ENCODE measurements at places on chromosomes 11 and 22.

DNA sequence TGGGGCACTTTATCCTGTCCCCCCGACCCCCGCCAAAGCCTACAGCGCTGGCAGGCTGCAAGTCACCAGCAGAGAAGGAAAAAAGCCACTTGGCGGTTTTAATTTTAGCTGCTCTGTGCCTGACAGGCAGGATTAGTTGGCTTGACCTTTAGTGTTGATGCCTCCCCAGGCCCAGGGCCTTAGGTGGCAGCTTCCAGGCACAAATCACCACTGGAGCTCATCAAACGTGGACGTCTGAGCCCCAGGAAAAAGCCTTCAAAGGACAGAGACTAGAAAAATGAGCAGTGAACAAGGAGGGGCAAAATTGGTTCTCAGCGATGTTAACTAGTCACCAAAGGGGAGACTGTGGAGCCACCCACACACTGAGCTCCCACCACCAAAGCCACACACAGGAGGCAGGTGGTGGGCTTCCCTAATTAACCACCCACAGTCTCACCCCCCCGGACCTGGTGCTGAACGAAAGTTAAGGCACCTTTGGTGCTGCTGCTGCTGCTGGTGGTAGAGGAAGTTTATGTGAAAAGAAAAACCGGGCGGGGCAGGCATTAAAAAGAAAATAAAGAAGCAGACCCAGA is 4.4 kb upstream of the PYGM start:
- peak; percentile 40 for DNase-seq

DNA sequence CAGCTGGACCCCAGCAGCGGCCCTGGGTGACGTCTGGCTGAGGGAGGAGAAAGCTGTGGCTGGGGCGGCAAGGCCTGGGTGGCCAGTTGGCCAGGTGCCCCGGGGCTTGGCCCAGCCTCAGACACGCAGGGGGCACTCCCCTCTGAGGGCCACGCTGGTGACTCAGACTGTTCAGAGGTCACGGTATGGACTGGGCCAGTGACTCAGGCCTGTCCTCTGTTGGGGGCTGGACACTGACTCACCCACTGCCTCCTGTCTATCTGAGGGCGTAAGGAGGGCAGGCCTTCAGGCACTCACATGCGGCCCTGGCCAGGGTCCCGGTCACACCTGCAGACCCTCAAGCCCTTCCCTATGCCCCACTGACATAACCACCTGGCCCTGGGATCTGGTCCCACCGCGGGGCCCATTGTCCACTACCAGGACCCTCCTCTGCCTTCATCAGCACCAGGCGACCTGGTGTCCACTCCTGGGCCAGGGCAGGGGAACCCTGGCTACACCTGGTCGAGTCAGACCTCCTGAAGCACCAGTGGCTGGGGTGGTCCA is 3.7 kb upstream of the MUC5AC start:
- DNase-seq: no peak

GRCh38 chr11:68093565-68093964 is 27.6 kb downstream of the CHKA start:
- no peak for DNase-seq

GRCh38 chr22:22702237-22703202 is 58.1 kb downstream of the GGTLC2 start:
- no peak for DNase-seq

DNA sequence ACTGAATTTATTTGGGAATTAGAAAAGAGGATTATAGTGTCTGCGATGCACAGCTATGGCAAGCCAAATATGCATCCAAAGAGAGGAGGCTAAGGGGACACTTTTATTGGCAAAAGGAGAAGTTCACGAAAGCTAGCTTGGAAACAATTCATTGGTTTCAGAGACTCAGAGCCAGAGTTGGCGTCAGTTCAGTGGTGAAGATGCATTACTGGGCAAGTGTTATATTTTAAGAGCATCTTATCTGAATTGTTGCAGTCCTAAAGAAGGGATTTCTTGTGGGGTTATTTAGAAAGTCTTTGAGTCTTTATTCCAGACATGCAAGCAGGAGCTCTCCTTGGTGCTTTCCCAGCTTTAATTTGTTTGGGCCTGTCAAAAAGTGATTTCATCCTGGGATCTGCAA is 15.0 kb downstream of the CLDN5 start:
- DNase-seq: no peak

DNA sequence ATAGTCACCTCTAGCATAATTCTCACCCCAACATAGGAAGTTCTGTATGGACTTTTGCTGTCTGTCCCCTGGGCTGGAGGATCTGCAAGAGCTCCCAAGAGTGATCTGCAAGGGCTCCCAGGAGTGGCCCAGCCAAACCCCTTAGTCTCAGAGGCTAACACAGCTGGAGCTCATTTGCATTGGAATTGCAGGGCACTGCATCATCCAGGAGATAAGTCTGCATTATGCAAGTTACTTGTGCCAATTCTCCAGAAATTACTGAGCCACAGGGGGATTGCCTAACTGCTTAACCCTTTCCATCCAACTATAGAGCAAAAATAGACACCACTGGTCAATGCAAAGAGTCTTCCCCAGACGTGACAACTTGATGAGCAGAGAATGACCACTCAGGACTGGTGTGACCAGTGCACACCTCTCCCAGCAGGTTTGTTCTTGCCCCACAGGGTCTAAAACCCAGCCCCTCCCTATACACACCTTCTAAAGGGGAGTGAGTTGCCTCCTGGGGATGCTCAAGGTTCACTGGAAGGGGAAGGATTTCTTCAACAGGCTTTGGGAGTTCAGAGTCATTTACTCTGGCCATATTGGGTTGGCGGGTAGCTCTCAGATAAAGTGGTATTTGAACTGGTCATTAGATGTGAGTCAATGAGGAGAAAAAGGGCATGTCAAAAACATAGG is 38.4 kb downstream of the POU2AF3 start:
- no peak for DNase-seq

- no peak for DNase-seq
Observed at GRCh38 chr11:113332023-113332422, 17.6 kb downstream of the TTC12 start.

DNA sequence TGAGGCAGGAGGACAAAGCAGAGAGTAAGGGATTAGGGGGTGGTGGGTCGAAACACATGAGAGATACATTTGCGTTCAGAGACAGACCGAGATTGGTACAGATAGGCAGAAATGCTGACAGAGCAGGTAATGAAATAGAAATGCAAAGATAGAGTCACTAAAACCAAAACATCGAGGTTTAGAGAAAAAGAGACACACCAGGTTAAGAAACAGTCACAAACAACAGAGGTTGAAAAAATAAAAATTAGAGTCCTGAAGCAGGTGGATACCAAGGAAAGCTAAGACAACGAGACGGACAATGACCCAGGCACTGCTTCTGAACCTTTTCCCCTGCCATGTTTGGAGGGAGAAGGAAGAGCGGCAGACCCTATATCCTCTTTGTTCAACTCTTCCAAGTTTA is 1.2 kb upstream of the MAPK1 start:
- no peak for DNase-seq

- DNase-seq: peak; percentile 76
Observed at GRCh38 chr22:37267135-37267587, 15.1 kb upstream of the CYTH4 start.

- DNase-seq: no peak
Observed at GRCh38 chr11:2721210-2721916, 21.6 kb upstream of the KCNQ1OT1 start.

DNA sequence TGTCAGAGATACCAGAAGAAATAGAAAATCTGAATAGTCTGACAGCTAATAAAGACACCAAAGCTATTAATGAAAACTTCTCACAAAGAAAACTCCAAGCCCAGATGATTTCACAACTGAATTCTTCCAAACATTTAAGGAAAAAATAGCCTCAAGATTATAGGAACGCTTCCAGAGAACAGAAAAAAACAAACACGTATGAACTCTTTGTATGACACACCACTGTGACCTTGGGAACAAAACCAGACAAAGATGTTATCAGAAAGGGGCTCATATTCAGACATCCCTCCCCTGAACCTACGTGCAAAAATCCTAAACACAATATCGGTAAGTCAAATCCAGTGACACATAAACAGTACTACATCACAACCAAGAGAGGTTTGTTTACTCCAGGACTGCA is 23.5 kb downstream of the CERK start:
- no peak for DNase-seq

DNA sequence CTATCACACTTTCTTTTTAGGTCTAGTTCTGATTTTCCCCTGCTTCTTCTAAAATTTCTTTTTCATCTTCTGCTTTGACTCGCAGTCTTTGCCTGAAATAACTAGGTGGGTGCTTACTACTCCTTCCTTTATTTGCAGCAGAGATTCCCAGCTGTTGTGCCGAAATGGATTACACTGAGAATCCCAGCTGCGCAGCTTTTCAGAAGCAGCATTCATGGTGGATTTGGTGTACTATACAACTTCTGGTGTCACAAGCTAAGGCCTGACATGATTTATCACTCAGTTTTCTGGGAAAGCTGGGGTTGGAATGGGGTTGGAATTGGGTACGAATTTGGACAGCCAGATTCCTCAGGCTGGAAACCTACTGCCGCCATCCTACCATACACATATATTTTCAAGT is 6.0 kb upstream of the XKR3 start:
- DNase-seq: no peak

- DNase-seq: no peak
Observed at GRCh38 chr11:1762537-1763302, 1.0 kb downstream of the CTSD start.

GRCh38 chr22:46576556-46577367 is 39.3 kb upstream of the CELSR1 start:
- peak; percentile 61 for DNase-seq

DNA sequence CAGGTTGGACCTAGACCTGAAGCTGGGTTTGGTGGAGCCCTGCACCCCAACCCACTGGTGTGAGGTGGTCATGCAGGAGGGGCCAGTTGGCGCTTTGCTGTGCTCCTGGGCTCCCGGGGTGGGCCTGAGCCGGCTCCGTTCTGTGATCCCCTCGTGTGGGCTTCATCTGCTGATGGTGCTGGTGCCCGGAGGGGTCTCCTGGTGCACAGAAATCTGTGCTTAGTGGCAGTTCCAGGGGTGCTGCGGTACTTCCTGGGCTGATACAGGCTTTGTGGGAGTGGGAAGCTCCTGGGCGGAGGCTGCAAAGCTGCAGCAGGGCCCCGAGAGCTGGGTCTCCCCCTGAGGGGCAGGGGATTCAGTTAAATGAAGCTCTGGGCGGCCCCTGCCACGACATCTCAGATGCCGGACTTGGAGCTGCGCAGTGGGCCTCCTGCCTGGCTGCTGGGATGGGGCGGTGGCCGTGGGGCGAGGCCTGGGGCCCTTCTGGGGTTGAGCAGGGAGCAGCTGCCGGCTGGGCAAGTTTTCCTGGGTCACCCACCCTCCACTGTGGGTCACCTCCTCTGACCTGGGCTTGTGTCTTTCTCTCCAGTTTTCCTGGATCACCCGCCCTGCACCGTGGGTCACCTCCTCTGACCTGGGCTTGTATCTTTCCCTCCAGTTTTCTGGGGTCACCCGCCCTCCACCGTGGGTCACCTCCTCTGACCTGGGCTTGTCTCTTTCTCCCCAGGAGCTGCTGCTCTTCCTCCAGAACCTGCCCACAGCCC is 410.5 kb downstream of the TBC1D22A start:
- DNase-seq: no peak

DNA sequence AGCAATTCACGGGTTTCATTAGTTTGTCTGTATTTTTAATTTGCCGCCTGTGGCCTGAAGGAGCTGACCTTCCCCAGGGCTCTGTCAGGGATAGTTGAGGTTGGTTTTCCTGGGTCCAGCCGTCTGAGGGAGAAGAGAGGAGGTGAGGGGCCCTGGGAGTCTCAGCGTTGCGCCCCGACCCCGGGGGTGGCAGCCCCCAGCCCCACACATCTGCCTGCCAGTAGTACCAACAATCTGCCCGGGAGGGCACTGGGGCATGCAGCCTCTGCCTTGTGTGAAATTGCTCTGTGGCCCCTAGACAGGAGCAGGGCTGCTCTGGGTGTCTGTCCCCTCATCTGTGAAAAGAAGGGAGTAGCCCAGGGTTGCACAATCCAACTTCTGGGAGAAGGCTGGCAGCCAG is 6.6 kb downstream of the B3GAT1 start:
- DNase-seq: no peak

DNA sequence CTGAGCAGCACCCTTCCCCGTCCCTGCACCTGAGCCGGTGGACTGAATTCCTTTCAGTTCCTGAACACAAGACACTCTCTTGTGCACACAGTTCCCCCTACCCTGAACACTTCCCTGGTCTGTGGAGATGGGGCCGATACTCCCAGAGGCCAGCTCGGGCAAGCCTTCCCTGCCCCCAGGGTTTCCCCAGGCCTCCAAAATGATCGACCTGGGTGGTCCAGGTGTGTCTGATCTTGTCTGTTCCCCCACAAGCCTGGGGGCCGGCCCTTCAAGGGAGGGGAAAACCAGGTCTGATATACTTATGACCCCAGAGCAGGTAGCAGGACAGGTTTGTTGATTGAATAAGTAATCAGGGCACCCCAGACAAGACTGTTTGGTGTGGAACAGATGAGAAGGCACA is 40.7 kb upstream of the KLHL35 start:
- no peak for DNase-seq

DNA sequence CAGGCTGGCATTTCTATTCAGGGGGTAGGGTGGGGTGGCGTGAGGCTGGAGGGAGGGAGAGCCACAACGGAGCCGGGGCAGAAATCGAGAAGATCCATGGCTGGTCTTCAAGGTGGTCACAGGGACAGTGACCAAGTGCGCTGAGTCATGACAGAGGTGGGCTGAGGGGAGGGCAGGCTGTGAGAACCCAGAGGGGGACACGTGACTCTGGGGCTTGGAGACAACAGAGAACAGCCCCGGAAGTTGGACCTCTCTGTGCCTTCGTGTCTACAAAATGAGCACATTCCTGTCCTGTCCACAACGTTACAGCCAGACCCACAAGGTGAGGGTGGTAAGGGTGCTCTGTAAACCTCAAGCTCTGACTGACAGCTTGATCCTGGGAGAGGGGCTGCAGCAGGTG is 35.1 kb upstream of the ARFGAP3 start:
- no peak for DNase-seq

DNA sequence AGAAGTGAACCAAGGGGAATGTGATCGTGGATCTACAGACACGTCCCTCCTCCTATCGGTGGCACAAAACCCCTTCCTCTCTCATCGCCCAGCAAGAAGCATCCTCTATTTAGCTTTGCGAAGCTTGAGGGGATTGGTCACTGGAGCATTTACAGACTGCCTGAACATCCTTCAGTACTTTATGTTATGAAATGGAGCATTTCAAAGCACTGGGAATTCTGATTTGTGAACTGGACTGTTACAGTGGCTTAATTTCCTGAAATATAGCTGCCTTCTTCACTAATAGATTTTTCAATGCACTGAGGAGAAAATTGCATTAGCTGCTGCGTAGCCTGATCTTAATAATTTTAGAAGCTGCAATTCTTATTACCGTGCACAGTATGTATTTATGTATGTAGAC is 344.5 kb downstream of the LARGE1 start:
- no peak for DNase-seq

- no peak for DNase-seq
Observed at GRCh38 chr11:100734743-100735527, 47.8 kb downstream of the ARHGAP42 start.

DNA sequence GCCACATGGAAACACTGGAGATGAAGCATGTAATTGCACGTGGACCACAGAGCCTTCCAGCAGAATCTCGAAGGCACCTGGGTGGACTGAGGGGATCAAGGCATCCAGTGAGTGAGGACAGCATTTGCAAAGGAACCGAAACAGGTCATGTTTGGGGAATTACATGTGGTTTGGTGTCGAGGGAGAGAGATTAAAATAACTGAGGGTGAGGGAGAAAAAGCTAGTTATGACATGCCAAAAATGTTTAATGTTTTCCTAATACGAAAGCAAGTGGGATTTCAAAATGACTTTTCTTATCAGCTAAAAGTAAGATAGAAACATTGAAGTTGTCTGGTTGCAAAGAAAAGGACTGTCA is 157.1 kb downstream of the BLID start:
- DNase-seq: no peak
